Upper lobe of left lung (tissue), 6 donors: ENCODE measurements at places on chromosomes 12 and 14. TPM values are rescaled to one million over a fixed set of nuclear protein-coding genes. Genes with fewer than 3 reads are reported as not detected.
A peak's percentile ranks its signal among the peaks of the same experiment; 100 is the strongest.

- no peak overlapping the region for H3K4me3 ChIP-seq
- peaks cover 31% of the 10 kb centered on the region for H3K4me1 ChIP-seq
- H3K36me3 ChIP-seq: no peaks in the 10 kb centered on the region
Measured at GRCh38 chr12:32110942-32111341, 4.3 kb downstream of the BICD1 start.

- no peaks in the 10 kb centered on the region for H3K27me3 ChIP-seq
- no peak overlapping the region for H3K27ac ChIP-seq
- no peak for DNase-seq
- no peak overlapping the region for H3K4me3 ChIP-seq
- H3K36me3 ChIP-seq: no peaks in the 10 kb centered on the region
Measured at GRCh38 chr12:93060666-93061472, 131.8 kb upstream of the EEA1 start.

TEX52 gene
- total RNA-seq: not detected

PZP gene
- total RNA-seq: 1.3 TPM

DNA sequence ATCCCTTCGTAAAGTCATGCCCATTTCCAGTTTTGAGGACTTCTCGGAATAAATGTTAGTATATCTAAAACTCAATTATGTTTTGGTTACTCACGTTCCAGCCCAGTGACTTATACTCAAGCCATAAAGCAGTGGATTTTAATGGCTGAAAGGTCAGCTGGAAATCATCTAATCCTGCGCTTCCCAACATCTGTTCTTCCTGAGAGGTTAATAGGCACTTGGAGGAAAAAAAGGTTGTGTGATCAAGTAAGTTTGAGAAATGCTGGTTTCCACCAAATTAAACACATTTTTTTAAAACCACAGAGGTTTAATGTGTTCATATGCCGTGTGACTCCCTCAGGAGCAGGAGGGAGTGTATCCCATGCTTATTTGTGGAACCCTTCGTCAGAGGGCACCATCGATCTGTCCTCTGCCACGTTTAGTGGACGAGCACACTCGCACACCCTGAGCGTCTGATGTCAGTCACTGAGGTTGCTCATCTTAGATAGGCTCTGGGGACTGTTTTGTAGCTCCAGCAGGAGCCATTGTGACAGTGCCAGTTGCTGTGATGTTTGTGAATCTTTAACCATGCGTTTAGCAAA, 41.4 kb downstream of the FBXL14 start:
- H3K27ac ChIP-seq: no peak overlapping the region
- H3K4me1 ChIP-seq: no peaks in the 10 kb centered on the region
- H3K4me3 ChIP-seq: no peak overlapping the region
- no peaks in the 10 kb centered on the region for H3K27me3 ChIP-seq
- no peaks in the 10 kb centered on the region for H3K36me3 ChIP-seq
- no peak for DNase-seq

DNA sequence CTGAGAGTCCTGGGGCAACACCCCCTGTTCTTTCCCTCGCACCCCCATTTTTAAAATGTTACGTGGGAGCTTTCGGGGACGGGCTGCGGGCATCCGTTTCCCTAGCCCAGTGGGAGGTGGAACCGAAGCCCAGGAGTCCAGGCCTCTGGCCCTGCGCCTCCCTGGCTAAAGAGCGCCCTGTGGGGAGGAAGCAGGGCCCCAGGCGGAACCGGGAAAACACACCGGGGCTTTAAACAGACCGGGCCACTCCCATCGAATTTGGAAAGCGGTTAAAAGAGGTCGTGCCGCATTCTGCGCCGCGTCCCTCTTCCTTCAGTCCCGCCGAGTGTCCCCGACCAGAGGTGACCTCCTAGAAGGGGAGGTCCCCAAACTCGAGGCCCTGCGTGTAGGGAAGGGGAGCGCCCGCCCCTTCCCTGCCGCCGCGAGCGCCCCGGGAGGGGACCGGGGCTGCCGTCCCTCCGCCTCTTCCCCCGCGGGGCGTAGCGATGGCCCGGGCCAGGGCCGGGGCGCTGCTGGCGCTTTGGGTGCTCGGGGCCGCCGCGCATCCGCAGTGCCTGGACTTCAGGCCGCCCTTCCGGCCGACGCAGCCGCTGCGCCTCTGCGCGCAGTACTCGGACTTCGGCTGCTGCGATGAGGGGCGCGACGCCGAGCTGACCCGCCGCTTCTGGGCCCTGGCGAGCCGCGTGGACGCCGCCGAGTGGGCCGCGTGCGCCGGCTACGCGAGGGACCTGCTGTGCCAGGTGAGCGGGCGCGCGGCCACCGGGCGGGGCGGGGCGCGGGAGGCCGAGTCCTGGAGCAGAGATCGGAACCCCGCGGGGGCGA, at the start of gene HHIPL1:
Gene HHIPL1, plus strand, starts transcription at position 407 of the 822 bp plus-strand sequence. Its CDS starts 79 bp downstream, at position 486.
- peaks cover 6% of the 10 kb centered on the region for H3K4me1 ChIP-seq
- H3K27me3 ChIP-seq: no peaks in the 10 kb centered on the region
- peak; percentile 89 for DNase-seq
- no peak within 1 kb of the TSS for H3K27ac ChIP-seq
- H3K36me3 ChIP-seq: no peaks in the 10 kb centered on the region

TAS2R20 gene
- 0.84 TPM for total RNA-seq

- H3K4me1 ChIP-seq: peaks cover 3% of the 10 kb centered on the region
- DNase-seq: no peak
- H3K27me3 ChIP-seq: no peaks in the 10 kb centered on the region
Measured at GRCh38 chr12:91846466-91847055, 299.1 kb downstream of the BTG1 start.

DNA sequence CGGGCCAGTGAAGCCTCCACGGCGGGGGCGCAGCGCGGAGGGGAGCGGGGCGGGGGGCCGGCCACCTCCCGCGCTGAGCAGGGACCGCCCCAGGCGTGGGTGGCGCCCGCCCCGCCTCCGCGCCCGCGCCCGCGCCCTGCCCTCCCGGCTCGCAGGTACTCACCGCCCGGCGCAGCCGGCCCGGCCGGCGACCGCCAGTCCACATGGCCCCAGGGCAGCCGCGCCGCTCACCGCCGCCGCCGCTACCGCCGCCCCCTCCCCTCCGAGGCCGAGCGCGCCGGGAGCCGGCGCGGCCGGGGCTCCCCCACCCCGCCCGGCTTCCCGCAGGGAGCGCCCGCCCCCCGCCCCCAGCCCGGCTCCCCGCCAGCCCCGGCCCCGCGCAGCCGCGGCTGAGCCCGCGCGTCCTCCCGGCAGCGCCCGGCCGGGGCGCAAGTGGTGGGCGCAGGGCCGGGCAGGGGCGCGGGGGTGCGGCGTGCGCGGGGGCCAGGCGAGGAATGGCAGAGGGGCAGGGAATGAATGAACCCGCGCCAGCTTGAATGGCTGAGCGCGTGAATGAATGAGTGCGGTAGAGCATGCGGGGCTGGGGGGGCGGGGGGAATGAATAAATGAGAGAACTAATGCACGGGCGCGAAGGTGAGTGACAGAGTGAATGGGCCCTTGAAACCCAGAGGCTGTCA, at the start of gene BEGAIN:
Gene BEGAIN, minus strand, starts transcription at position 332 of the 677 bp plus-strand sequence. Its CDS starts 127 bp downstream, at position 205.
- peak within 1 kb of the TSS; percentile 46 for H3K4me3 ChIP-seq
- peak; percentile 89 for DNase-seq
- H3K27me3 ChIP-seq: peaks cover 25% of the 10 kb centered on the region
- no peaks in the 10 kb centered on the region for H3K36me3 ChIP-seq
- H3K27ac ChIP-seq: no peak within 1 kb of the TSS

DIO3 gene
- total RNA-seq: 2.4 TPM

DNA sequence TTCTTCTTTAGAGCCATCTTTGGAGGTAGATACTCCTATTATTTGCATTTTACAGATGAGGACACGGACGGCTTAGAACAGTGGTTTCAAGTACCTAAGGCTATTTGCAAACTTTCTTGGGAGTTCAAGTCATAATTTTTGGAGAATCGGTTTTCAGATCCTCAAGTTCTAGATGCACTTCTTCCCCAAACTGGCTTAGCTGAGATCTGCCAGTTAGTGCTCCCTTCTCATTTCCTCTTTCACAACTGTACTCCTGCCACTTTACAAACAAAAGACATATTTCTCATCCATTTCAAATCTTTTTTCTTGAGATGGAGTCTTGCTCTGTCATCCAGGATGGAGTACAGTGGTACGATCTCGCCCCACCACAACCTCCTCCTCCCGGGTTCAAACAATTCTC, 77.3 kb downstream of the HELB start:
- no peaks in the 10 kb centered on the region for H3K36me3 ChIP-seq
- no peak for DNase-seq
- no peak overlapping the region for H3K4me3 ChIP-seq
- H3K27me3 ChIP-seq: no peaks in the 10 kb centered on the region
- no peaks in the 10 kb centered on the region for H3K4me1 ChIP-seq

DNA sequence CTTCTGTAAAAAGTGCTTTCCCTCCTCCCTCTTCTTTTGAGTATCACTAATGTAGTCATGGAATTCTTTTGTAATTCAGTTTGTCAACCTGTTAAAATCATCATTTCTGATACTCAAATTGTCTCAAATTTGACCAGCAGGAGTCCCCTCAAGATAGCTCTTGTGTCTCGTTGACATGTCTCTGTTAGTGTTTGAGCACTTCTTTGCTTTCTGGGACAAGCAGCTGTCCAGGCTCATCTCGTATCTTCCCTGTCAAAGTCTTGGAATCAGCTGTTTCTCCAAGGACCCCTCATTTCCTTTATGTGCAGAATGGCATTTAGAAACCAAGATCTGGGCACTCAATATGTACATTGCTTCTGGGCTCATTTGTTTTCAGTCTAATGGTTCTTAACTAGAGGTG, 10.7 kb downstream of the CIPC start:
- H3K27ac ChIP-seq: no peak overlapping the region
- H3K4me3 ChIP-seq: no peak overlapping the region
- H3K27me3 ChIP-seq: no peaks in the 10 kb centered on the region
- H3K36me3 ChIP-seq: peaks cover 4% of the 10 kb centered on the region
- no peak for DNase-seq

DNA sequence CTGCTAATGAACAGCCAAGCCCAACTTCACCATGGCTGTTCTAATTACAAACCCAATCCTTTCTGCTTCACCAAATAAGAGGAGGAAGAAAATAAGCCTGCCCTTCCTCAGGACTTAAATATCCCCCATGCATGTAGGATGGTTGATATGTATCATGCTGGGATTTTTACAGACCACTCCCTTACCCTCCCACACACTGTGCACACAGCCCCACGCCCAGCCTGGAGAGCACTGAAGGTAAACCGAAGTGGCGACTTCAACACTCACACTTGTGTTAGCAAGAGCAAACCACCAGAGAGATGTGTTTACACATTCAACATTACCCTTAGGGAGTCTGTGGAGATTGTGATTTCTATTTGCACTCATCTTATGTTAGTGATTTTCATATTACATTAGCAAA, 241.2 kb downstream of the EGLN3 start:
- no peak overlapping the region for H3K4me3 ChIP-seq
- H3K4me1 ChIP-seq: no peaks in the 10 kb centered on the region
- H3K27ac ChIP-seq: no peak overlapping the region
- no peaks in the 10 kb centered on the region for H3K27me3 ChIP-seq
- no peaks in the 10 kb centered on the region for H3K36me3 ChIP-seq
- DNase-seq: no peak

GRCh38 chr12:116303929-116304328, 26.4 kb upstream of the MED13L start:
- peaks cover 22% of the 10 kb centered on the region for H3K4me1 ChIP-seq
- H3K27me3 ChIP-seq: no peaks in the 10 kb centered on the region
- H3K27ac ChIP-seq: peak overlapping the region; percentile 55
- no peak overlapping the region for H3K4me3 ChIP-seq

GPHB5 gene
- total RNA-seq: not detected

ENDOU gene
- 0.44 TPM for total RNA-seq

- no peaks in the 10 kb centered on the region for H3K27me3 ChIP-seq
- no peak overlapping the region for H3K4me3 ChIP-seq
- no peak overlapping the region for H3K27ac ChIP-seq
- peaks cover 9% of the 10 kb centered on the region for H3K36me3 ChIP-seq
- DNase-seq: no peak
Measured at GRCh38 chr14:74518221-74518620, 24.7 kb downstream of the ISCA2 start.

DNA sequence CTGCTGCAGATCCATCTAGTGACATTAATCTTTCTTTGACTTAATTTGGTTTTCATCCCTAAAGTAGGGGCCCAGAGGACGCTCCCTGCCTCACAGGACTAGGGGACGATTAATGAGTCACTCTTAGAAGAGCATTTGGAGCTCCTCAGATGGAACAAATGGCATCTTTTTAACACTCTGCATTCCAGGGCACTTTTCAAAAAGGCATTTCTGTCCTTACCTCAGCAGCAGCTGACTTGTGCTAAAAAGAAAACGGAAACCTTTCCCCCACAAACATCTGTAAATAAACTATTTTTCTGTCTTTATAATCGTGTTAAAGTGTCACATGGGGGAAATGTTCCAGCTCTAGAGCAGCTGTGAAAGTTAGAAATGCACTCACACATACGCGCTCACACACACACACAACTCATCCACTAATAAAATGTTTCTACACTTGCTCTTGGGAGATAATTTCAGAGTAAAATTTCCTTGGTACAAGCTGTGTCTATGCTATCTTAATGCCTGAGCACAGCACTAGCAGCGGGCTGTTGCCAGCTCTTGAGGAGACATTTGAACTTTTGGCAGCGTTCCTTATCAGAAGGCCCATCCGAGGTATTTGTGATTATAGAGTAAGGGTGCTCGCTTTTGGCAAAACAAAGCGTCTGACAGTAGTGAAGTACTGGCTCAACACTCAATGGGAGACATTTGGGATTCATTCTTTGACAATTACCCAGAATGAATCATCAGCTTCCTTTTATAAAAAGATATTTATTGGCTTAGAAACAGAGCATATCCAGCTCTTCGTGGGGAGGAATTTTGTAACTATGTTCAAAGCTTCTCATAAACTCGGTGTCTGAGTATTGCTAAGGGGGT, 141.3 kb downstream of the PLXNC1 start:
- DNase-seq: no peak
- H3K4me3 ChIP-seq: no peak overlapping the region
- H3K27ac ChIP-seq: peak overlapping the region; percentile 70
- no peaks in the 10 kb centered on the region for H3K36me3 ChIP-seq
- H3K4me1 ChIP-seq: peaks cover 23% of the 10 kb centered on the region
- no peaks in the 10 kb centered on the region for H3K27me3 ChIP-seq

GRCh38 chr12:77847060-77847541, 16.4 kb downstream of the NAV3 start:
- no peak for DNase-seq
- no peak overlapping the region for H3K4me3 ChIP-seq
- H3K27me3 ChIP-seq: no peaks in the 10 kb centered on the region
- no peaks in the 10 kb centered on the region for H3K36me3 ChIP-seq
- peaks cover 9% of the 10 kb centered on the region for H3K4me1 ChIP-seq

GRCh38 chr12:45668641-45669040, 60.9 kb upstream of the ARID2 start:
- no peak overlapping the region for H3K4me3 ChIP-seq
- no peak overlapping the region for H3K27ac ChIP-seq
- H3K4me1 ChIP-seq: peaks cover 9% of the 10 kb centered on the region
- DNase-seq: no peak
- H3K36me3 ChIP-seq: no peaks in the 10 kb centered on the region
- no peaks in the 10 kb centered on the region for H3K27me3 ChIP-seq

TGM1 gene
- 17.8 TPM for total RNA-seq

- H3K4me1 ChIP-seq: no peaks in the 10 kb centered on the region
- no peak overlapping the region for H3K27ac ChIP-seq
- H3K36me3 ChIP-seq: no peaks in the 10 kb centered on the region
- H3K4me3 ChIP-seq: no peak overlapping the region
- DNase-seq: no peak
Measured at GRCh38 chr14:21575661-21576060, 4.2 kb downstream of the OR10G3 start.
